ENCODE measurements at places on chromosomes 7 and 10. TPM values are rescaled to one million over a fixed set of nuclear protein-coding genes. Genes with fewer than 3 reads are reported as not detected.

TMEM236 gene
- 0.12 TPM for total RNA-seq

CALD1 gene
- total RNA-seq: 1.1 TPM

- H3K27me3 ChIP-seq: peaks cover 4% of the 10 kb centered on the region
- no peak overlapping the region for H3K4me3 ChIP-seq
- DNase-seq: no peak
- H3K4me1 ChIP-seq: peaks cover 41% of the 10 kb centered on the region
- no peak overlapping the region for H3K27ac ChIP-seq
- H3K36me3 ChIP-seq: no peaks in the 10 kb centered on the region
Measured at GRCh38 chr10:3766046-3766756, 18.8 kb downstream of the KLF6 start.

DNA sequence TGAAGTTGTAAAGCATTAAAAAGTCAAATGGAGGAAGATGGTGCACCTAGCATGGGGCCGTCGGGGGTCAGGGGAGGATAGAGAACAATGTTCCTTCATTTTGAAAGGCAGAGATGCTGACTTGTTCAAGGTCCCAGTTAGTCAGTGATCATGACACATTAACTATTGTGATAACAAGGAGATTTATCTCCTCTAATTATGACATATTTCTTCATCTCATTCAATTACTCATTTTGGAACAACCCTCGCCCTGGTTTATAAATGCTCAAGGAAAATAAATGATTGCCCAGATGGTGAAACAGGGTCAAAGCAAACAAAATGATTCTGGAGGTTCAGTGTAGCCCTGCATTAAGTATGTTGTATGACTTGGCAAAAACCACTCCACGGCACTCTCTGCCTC is 106.2 kb downstream of the ITIH5 start:
- H3K27me3 ChIP-seq: no peaks in the 10 kb centered on the region
- no peak overlapping the region for H3K27ac ChIP-seq
- no peaks in the 10 kb centered on the region for H3K4me1 ChIP-seq
- no peaks in the 10 kb centered on the region for H3K36me3 ChIP-seq
- no peak for DNase-seq
- H3K4me3 ChIP-seq: no peak overlapping the region

- H3K4me3 ChIP-seq: no peak overlapping the region
- DNase-seq: no peak
Measured at GRCh38 chr7:134014935-134015334, 112.2 kb upstream of the LRGUK start.

Data from activated naive CD8-positive, alpha-beta T cell treated with anti-CD3 and anti-CD28 coated beads for 36 hours (primary cell).